ENCODE measurements at places on chromosomes 12 and 14. TPM values are rescaled to one million over a fixed set of nuclear protein-coding genes. Genes with fewer than 3 reads are reported as not detected.

Gene CCDC196
- total RNA-seq = not detected

Gene DPY19L2
- total RNA-seq = 40.8 TPM

Gene OR4E1
- total RNA-seq = not detected

Gene SYNDIG1L
- 0.94 TPM for total RNA-seq

Gene TTC9
- total RNA-seq = 2.9 TPM

Gene ADCK1
- 7.3 TPM for total RNA-seq

Gene HCAR2
- 0.51 TPM for total RNA-seq

Gene RERGL
- total RNA-seq = 6.9 TPM

Gene IL26
- total RNA-seq = not detected

Gene CAPZA3
- not detected for total RNA-seq

Gene TEAD4
- total RNA-seq = 27.1 TPM

Gene TPH2
- not detected for total RNA-seq

Gene KRT75
- total RNA-seq = not detected

Gene IL23A
- total RNA-seq = 0.52 TPM

Gene ACSS3
- total RNA-seq = 20.5 TPM

Gene NEK9
- total RNA-seq = 104 TPM

Data from aorta (tissue), 5 donors.